Activated T-cell treated with anti-CD3 and anti-CD28 coated beads for 4 hours (primary cell): ENCODE measurements at places on chromosomes 6 and 20.

DNA sequence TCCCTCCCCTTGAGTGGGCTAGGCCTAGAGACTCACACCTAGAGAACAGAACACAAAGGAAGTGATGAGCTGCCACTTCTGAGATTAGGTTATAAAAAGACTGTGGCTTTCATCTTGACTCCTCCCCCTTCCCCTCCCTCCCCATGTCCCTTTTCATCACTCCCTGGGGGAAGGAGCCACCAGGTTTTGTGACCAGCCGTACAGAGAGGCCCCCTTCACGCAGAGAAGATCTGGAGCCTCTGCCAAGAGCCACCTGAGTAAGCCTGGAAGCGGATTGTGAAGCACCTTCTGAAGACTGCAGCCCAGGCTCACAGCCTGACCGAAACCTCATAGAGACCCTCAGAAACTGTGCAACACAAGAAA lies 118.4 kb upstream of the NXT1 start:
- DNase-seq: no peak

DNA sequence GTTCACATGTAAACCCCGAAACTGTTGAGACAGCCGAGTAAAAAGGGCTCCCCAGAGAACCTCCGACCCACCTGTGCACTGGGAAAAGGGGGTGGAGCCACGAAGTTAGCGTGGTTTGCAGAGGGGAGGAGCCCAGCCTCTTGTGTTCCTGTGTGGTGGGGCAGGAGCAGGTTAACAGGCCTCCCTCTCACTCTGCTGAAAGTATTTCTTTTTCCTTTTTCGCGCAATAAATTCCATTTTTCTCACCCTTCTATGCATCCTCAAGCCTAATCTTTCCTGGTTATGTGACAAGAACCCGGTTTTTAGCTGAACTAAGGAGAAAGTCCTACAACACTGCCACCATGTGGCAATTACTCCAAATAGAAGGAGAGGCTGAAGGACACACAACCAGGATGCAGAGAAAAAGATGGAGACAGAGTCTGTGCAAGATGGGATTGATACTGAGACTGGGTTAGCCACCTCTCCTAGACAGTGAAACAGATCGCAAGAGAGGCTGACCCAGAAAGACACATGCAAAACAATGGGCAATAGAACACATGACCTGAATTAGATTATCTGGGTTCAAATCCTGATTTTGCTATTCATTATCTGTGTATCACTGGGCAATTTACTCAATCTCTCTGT lies 168.7 kb upstream of the PRSS16 start:
- peak; percentile 17 for DNase-seq

- DNase-seq: no peak
Measured at GRCh38 chr6:21753241-21754108, 159.9 kb downstream of the SOX4 start.

- no peak for DNase-seq
Measured at GRCh38 chr6:110495949-110496348, 19.5 kb upstream of the SLC22A16 start.

DNA sequence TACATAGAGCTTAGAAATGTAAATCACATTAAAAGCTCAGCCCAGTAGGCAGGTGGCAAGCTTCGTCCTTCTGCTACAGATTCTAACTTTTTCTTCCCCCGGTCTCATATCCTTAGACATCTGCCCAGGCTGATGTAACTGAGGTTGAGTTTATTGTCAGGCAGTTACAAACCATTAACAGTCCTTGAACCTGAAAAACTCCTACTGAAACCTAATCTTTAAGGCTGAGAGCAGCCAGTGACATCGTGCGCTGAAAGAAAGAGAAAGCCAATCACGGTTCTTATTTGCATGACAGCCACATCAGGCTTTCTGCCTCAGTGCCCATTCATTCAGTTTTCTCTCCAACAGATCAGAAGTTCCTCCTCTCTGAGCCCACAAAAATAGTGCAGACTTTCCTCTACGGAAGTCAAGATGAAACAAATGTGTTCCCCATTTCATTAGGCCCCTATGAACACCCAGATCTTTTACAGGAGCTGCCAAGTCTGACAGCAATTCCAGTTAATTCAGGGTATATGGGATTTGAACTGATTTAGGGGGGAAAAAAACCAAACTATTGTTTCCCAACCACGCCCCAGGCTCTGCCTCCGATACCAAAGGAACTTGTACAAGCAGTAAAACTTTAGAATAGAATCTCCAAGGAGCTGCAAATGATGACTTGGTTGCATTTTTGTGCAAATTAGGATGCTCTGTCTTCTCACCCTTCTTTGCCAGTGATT lies at the start of gene NHSL1:
TSS of gene NHSL1 (minus strand) at position 192 of the 716 bp plus-strand sequence. CDS start 204 bp downstream, outside the sequence.
- DNase-seq: no peak

GRCh38 chr6:98578016-98578415 lies 256.4 kb upstream of the POU3F2 start:
- DNase-seq: no peak

DNA sequence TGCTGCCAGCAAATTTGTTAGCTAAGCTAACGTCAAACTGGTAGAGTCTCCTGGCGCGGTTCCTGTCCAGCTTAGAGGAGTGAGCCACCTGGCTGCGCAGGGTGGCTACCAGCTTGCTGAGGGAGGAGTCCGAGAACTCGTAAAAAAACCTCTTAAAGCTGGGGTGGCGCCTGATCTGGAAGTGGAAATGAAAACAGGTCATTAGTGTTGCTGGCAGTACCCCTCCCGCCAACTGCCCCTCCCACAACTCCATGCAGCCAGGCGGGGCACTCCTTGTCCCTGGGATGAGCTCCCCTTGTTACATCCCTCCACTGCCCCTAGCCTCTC lies 17.3 kb downstream of the BNIP5 start:
- DNase-seq: no peak

GRCh38 chr6:34851361-34851760 lies 36.5 kb downstream of the TAF11 start:
- DNase-seq: no peak

GRCh38 chr20:58088105-58088504 lies 140.3 kb downstream of the ANKRD60 start:
- no peak for DNase-seq

DNA sequence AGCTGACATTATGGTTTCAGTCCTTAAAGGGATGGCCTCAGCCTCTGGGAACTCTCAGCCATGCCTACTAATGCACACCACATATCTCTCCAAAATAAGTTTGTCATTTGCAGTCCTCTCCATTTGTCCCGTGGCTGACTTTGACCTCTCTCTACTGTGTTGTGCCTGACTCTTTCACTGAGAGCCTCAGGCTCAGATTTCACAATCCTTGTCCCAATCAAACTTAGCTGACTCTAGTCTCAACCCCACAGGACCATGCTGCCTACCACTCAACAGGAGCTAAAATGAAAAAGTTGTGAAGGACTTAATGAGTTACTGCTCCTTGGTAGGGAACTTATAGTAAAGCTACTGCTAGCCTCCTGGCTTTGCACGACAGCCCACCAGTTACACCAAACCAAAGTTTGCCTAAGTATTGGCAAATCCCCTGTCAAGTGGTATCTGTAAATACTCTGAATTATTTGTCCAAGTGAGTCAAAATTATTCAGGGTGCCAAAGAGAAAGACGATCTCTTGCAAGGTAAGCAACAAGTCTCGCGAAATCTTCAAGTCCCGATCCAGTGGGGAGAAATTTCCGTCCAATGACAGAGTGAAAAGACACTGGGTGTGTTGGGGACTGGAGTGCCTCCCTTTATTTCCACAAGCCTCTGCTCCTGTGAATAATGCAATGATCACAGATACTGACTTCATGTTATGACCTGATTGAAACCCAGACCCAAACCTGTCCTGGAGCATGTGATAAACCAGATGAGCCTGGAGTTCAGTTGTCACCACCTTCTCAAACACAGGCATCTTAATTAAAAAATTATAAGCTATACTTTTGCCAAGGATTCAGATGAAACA lies 124.4 kb upstream of the FOXQ1 start:
- no peak for DNase-seq

- DNase-seq: no peak
Measured at GRCh38 chr6:113127786-113128419, 729.2 kb upstream of the MARCKS start.

GRCh38 chr6:95923518-95923917 lies 92.3 kb upstream of the FUT9 start:
- no peak for DNase-seq
